Fibroblast of skin of abdomen (primary cell): ENCODE measurements at places on chromosomes 7 and 10.

DNA sequence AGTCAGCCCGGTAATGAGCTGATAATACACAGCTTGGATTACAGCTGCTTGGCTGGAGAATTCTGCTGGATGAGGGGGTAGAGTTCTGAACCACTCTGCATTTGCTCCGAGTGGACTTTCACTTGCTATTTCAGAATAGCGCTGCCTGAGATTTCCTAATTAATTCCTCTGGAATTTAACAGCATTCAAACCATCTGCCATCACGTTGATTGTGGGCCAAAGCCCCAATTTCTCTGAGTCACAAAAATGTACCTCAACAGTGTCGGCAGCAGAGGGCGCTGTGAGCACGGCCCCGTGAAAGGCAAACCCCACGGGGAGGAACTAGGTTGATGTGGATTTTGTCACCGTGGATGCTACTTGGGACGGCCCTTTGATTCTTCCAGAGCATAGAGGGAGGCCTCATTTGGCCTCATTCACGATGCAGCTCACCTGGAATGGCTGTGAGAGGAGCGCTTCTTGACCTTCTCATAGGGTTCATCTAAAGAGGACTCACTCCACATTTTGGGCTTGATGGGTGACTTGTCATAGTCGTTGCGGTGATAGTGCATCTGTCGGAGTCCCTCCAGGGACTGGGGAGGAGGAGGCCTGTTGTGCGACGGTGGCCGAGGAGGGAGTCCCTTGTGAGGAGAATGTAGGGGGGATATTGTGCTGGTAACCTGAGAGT lies 73.3 kb downstream of the PRPF18 start:
- DNase-seq = peak; percentile 76

GRCh38 chr7:134209322-134210015 lies 82.3 kb downstream of the LRGUK start:
- DNase-seq = no peak

GRCh38 chr7:54989453-54990225 lies 29.2 kb upstream of the EGFR start:
- DNase-seq = peak; percentile 55

DNA sequence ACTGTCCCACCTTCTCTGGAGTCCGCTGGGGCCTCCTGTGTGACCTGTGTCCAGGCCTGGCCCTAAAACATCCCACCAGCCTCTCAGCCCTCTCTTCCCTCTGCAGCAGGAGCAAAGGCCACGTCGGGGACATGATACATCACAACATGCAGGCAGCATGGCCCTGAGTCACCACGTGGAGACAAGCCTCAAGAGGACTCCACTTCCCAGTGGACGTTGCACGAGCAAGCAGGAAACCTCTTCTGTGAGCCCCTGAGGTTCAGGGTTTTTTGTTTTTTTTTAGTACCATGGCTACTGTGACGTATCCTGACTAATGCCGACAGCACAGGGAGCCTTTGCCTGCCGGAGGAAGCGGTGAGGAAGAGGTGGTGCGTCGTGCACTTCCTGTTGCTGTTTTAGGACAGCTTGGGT lies 165.9 kb downstream of the DNAJB6 start:
- DNase-seq = no peak

- no peak for DNase-seq
Observed at GRCh38 chr10:21993360-21994001, 10.0 kb downstream of the DNAJC1 start.

DNA sequence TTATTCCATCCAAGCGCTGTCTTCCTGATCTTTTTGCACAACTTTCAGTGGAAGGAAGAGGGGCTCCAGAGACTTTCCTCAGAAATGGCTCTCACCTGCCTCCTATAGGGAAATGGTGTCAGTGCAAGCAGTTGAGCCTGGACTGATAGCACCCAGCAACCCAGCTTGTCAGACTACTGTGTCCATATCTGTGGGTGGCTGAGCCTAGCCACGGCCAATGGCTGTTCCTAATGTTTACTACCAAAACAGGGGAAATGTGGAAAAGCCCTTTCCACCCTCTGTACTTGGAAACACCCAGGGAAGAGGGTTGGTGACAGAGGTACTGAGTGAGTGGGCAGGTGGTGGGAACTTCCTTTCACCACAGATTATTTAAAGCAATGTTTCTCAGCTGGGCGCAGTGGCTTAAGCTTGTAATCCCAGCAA lies 4.3 kb upstream of the YKT6 start:
- peak; percentile 48 for DNase-seq

GRCh38 chr10:10886861-10887531 lies 130.7 kb upstream of the CELF2 start:
- DNase-seq = no peak

GRCh38 chr7:130305433-130306042 lies 12.6 kb downstream of the CPA4 start:
- no peak for DNase-seq

GRCh38 chr10:33277135-33277536 lies 57.3 kb downstream of the NRP1 start:
- DNase-seq = peak; percentile 57

GRCh38 chr10:129847741-129848483 lies 116.2 kb downstream of the EBF3 start:
- DNase-seq = no peak

- no peak for DNase-seq
Observed at GRCh38 chr10:60704471-60704870, 73.8 kb upstream of the CDK1 start.

DNA sequence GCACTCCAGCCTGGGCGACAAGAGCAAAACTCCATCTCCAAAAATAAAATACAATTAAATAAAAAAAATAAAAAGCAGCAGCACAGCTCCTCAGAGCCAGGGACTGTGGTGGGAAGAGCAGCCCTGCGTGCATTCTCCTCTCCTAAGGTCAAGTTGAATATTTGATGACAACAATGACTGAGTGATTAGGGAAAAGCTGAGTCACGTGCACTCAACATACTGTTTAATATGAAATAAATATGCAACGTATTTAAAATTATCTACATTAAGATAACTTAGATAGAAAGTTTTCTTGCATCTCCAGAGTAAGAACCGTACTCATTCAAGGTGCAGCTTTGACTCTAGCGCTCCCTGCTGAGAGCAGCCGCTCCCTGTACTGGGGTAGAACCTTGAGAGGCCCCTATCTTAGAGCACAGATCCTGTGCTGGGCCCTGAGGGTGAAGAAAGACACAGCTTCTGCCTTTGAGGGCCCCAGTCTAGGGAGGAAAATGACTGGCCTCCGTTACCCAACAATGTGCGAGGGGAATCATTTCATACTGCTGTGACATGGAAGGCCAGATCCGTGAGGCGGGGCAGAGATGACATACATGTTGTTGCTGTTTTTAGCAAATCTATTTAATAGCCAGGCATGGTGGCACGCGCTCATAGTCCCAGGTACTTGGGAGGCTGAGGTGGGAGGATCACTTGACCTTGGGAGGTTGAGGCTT lies 81.1 kb downstream of the SVIL start:
- DNase-seq = no peak

GRCh38 chr7:90172624-90173023 lies 18.4 kb downstream of the STEAP1 start:
- DNase-seq = no peak

DNA sequence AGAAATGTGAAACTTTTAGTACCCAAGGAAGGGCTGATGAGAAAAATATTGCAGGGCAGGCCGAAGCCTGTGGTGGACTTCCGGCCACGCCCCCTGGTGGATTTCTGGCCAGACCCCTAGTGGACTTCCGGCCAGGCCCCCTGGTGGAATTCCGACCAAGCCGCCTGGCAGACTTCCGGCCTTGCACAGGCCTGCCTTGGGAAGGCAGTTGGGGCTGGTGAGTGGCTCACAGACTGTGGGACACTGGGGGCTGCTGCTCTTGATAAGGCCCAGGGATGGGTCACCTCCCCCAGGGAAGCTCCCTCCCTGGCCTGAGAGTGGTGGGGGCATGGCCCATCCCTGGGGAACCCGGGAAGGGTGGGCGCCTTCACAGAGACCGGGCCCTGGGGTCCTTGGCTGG lies 116.4 kb upstream of the MKI67 start:
- DNase-seq = no peak

GRCh38 chr10:123904834-123905409 lies 13.3 kb upstream of the CPXM2 start:
- DNase-seq = no peak

- DNase-seq = peak; percentile 46
Observed at GRCh38 chr10:12699258-12699700, 302.2 kb downstream of the CCDC3 start.

DNA sequence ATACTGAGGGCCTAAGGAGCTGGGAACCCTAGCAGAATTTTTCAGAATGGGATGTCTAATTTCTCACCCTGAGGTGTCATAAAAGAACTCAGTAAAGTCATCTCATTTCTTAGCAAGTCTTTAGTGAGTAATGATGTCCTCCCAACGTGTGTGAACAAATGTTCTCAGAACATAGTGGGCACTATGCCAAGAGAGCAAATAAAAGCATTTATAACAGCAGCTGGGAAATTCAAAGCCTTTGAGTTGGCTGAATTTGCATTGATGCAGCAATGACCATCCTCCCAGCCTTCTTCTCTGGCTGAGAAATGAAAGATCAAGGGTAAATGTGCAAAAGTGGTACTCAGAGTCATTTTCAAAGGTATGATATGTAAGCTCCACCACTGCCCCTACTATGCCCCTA lies 109.4 kb downstream of the FAM107B start:
- DNase-seq = no peak

DNA sequence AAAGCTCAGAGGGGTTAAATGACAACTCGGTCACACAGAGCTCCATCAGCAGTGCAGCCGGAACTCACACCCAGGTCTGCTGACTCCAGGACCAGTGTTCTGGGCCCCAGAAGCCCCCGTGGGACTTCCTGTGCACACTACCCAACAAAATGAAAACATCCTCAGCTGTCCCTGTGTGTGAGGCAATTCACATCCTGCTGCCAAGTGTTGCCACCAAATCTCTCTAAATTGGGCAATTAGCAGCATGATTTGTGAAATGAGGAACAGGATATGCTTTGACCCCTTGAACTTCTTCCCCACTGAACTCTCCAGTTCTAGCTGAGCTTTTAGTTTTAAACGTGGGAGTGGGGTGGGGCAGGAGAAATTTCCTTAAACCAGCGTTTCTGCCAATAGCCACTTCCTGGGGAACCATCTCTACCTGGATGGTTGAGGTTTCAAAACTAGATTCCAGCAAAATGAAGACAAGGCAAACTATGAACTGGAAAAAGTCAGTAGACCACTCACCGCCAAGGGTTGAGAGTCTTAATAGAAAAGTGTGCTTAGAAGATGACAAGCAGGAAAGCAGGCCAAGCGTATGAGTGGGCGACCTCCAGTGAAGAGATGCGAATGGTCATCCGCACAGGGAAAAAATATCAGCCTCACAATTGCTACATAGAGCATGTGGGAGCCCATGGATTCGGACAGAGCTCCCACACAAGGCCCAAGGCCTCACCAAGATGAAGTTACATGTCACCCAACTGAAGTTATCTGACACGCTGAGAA lies 51.9 kb upstream of the CHST15 start:
- no peak for DNase-seq

DNA sequence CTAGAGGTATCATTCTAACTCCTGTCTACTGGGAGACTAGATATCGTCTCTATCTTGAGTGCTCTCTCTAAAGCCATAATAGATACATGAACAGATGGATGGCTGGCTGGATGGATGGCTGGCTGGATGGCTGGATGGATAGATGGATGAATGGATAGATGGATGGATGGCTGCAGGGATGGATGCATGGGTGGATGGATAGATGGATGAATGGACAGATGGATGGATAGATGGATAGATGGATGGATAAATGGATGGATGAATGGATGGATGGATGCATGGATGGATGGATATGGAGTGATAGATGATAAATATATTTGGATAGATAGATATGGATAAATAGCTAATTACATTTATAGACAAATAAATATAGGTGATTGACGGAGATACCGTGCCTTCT lies 191.2 kb upstream of the KLF6 start:
- DNase-seq = no peak

- peak; percentile 29 for DNase-seq
Observed at GRCh38 chr7:107327986-107328569, 141.8 kb upstream of the GPR22 start.

- peak; percentile 54 for DNase-seq
Observed at GRCh38 chr7:106243893-106244292, 40.9 kb downstream of the NAMPT start.

DNA sequence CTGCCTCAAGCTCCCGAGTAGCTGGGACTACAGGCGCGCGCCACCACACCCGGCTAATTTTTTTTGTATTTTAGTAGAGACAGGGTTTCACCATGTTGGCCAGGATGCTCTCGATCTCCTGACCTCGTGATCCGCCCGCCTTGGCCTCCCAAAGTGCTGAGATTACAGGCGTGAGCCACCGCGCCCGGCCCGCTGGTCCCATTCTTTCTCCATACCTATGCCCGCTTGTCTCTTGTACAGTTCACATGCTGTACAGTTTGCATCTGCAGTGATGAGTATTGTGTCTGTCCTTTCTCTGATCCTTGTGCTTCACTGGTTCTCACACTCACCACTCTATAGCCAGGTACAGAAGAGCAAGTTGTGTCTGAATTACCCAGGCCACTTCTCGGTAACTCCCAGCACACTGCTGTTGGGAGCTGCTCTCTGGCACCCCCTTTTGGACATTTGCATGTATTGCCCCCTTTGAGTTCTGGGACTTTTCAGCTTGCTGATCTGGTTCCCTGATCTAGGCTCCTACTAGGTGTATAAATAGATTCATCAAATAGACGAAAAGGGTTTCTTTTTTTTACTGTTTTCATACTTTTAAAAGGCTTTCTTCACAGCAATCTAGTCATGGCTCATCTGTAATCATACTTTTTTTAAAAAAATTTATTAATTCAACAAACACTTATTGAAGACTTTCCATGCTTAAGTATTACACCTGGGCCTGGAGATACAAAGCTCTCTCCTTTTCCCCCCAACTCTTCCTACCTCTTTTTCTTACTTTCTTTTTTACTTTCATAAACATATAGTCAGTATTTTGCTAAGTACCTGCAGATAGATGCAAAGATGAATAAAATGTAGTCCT lies 53.5 kb downstream of the AOAH start:
- DNase-seq = peak; percentile 60

DNA sequence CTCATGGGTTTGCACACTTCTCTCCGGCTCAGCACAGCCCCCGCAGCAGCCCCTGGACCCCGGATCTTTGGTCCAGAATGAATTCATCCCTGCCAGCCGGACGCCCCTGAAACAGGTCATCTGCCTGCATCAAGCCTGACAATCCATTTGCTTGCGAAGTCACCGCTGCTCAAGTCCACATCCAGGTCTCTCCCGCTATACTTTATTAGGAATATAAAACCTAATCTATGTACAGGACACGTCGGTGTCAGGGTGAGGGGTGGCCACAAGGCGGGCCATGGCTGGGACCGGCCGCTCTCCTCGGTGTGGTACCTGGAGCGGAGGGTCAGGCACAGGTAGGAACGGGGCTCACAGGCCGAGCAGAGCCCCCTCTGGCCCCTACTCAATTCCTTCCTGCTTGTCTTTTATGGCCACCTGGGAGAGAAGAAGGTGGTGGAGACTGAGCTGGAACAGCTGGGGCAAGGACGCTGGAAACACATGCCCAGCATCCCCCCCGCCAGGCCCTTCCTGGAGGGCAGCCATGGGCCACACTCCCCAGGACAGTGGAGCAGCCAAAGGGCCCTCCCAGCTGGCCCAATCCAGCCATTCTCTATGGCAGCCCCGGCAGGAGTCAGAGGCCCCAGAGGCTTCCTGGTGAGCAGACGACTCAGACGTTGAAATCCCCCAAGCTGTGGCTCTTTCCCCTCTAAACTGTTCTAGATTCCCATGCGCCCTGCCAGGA lies 5.3 kb downstream of the POLR2J start:
- DNase-seq = no peak

- no peak for DNase-seq
Observed at GRCh38 chr10:124474514-124475070, 13.0 kb downstream of the LHPP start.
